ENCODE measurements at places on chromosomes 13 and 19.
A peak's percentile ranks its signal among the peaks of the same experiment; 100 is the strongest.

DNA sequence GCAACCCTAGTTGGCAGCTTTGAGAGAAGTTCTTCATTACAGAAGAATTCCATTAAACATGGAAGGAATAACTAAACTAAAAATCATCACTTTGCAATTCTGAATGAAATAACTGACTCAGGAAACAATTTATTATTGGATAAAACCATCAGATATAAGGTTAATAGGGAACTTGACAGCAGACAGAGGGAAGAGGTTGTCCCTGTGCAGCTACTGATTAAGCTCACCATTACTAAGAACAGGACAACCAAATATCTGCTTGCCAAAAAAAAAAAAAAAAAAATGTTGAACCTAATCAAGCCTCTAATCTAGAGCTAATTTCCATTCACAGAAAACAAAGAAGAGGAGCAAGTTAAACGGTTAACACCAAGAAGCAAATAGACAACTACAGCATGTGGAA is 12.8 kb downstream of the N4BP2L2 start:
- no peak for DNase-seq

- DNase-seq, result peak; percentile 11
Measured at GRCh38 chr13:60765700-60766411, 368.8 kb downstream of the TDRD3 start.

- DNase-seq, result no peak
Measured at GRCh38 chr13:93420887-93421286, 194.3 kb downstream of the GPC6 start.

GRCh38 chr13:109802936-109803335 is 16.6 kb upstream of the IRS2 start:
- no peak for DNase-seq

DNA sequence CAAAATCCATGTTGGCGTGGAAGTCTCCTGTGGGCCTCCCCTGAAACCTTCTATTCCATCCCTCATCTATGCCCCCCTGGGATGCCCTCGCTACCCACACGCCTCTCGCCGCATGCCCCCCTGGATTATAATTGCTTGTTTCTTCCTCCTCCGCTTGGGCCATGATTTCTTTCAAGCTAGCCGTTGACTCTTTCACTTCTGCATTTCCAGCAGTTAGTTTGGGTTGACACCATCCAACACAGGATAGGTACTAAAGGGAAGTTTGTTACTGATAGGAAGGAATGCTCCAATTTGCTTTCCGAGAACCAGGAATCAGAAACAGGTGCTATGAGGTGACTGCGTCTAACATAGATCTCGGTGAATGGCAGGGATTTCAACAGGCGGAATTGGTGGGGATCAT is 7.7 kb upstream of the SLC25A15 start:
- DNase-seq, result no peak

GRCh38 chr13:42561752-42562467 is 12.0 kb upstream of the TNFSF11 start:
- DNase-seq, result no peak

DNA sequence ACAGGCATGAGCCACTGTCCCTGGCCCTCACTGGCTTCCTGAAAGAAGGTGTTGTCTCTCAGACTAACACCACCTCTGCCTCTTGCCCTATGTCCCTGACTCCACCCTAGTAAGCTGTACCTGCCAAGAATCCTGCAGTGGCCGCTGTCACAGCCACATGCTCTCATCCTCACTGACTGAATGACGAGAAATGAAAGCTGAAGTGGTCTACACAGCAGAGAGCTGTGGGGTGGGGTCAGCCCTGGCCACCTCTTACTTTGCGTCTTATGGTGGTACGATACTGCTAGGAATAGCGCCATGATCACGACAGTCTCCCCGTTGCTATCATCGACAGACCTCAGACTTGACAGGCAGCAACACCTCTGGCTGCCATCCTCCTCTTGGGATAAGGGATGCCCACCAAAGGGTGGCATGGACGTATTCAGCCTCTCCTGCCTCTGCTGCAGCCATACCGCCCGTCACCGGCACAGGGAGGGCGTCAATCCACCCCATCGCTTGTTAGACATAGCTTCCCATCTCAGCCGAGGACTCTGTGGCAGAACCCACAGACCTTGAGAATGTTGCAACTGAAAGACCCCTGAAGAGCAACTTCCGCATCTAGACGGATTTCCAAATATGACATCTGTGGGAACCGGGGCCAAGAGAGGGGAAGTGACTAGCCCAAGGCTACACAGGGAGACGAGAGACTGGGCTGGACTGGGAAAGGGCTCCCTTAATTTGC is 809 bp downstream of the MYO1F start:
- DNase-seq, result no peak

DNA sequence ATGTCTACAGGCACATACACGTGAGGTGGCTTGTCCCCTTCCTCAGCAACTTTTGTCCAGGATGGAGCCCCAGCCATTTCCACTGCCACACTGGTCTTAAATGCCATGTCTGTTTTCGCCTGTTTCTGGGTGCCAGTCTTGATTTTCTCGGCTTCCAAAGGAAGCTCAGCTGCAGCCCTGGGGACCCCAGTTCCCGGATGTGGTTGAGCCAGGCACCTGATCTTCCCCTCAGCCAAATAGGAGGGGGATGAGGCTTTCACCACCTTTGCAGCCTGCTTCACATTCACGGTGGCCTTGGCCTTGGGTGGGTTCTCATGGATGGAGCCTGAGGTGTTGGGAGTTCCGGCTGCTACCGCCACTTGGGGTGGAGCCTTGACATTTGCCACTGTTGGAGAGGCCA is 8.7 kb downstream of the IQCN start:
- no peak for DNase-seq

GRCh38 chr19:1489463-1490310 is 463 bp downstream of the PCSK4 start:
- no peak for DNase-seq

DNA sequence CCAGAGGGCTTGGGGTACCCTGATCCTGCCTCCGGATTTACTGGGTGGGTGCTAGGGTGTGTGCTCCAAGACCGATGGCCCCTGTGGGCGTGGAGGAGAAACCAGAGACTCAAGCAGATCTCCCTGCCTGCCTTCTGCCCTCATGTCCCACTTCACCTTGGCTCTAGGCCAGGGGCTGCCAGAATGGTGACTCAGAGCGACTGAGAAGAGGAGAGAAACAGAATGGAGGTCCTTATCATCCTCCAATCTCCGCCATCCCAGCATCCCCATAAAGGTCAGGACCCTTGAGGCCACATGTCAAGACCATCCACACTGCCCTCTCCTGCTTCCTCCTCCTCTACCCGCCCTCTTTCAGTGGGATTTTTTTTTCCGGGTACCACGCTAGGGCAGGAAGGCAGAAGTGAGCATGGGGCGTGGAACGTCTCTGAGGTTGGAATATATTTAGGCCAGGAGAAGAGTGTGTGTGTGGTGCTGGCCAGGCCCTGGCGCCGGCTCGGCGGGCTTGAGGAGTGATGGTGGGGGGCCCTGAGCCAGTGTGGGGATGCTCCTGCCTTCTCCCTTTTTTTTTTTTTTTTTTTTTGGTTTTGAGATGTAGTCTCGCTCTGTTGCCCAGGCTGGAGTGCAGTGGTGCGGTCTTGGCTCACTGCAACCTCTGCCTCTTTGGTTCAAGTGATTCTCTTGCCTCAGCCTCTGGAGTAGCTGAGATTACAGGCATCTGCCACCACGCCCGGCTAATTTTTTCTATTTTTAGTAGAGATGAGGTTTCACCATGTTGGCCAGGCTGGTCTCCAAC is 22.3 kb downstream of the IER2 start:
- peak; percentile 82 for DNase-seq

- no peak for DNase-seq
Measured at GRCh38 chr13:37652596-37652995, 54.0 kb upstream of the POSTN start.

- DNase-seq, result no peak
Measured at GRCh38 chr13:71695662-71696061, 171.3 kb downstream of the DACH1 start.

- DNase-seq, result no peak
Measured at GRCh38 chr19:41928754-41929535, 696 bp upstream of the ERFL start.

DNA sequence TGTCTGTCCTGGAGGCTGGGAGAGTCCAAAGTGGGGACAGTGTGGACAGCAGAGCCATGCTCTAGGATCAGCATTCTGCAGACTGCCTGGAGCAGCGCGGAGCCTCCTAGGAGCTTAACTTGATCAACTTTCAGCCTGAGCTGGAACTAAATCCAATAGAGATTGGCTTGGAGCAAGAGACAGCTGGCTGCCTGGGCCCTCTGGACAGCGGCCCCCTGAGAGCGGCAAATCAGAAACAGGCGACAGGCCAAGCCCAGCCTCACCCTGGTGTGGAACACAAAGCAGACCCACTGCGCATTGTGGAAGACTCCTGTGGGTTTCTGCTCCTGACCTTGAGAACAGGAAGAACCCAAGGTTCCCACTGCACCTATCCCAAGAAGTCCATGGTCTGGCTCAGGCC is 462.2 kb downstream of the TSHZ3 start:
- DNase-seq, result no peak

GRCh38 chr13:68690567-68690966 is 1417.1 kb upstream of the ATXN8OS start:
- DNase-seq, result no peak

DNA sequence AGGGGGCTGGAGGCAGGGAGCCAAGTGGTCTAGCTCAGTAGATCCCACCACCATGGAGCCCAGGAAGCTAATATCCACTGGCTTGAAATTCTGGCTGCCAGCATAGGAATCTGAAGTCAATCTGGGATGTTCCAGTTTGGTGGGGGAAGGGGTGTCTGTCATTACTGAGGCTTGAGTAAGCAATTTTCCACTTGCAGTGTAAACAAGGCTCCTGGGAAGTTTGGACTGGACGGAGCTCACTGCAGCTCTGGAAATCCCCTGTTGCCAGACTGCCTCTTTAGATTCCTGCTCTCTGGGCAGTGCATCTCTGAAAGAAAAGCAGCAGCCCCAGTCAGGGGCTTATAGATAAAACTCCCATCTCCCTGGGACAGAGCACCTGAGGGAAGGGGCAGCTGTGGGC is 349.2 kb upstream of the KLHL1 start:
- no peak for DNase-seq

DNA sequence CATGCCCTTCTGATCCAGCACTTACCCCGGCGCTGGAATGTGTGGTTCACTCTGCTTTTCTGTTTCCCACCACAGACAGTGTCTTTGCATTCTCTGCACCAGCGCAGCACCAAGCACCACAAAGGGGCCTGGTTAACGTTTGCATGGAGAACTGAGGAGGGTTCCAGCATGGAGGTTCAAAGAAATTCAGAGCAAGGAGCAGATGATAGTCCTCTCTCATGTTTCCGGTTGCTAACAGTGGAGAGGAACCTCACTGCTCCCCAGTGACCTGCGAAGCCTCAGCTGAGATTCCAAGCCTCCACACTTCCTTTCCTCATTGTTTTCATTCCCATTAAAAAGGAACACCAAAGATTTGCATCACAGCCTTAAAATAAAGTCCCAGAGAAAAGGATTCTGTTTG is 99.7 kb downstream of the STARD13 start:
- DNase-seq, result no peak

DNA sequence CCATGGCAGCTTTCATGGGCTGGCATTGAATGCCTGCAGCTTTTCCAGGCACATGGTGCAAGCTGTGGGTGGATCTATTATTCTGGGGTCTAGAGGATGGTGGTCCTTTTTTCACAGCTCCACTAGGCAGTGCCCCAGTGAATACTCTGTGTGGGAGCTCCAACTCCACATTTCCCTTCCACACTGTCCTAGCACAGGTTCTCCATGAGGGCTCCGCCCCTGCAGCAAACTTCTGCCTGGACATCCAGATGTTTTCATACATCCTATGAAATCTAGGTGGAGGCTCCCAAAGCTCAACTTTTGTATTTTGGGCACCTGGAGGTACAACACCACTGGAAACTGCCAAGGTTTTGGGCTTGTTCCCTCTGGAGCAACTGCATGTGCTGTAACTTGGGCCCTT is 450.6 kb downstream of the LMO7 start:
- DNase-seq, result no peak

DNA sequence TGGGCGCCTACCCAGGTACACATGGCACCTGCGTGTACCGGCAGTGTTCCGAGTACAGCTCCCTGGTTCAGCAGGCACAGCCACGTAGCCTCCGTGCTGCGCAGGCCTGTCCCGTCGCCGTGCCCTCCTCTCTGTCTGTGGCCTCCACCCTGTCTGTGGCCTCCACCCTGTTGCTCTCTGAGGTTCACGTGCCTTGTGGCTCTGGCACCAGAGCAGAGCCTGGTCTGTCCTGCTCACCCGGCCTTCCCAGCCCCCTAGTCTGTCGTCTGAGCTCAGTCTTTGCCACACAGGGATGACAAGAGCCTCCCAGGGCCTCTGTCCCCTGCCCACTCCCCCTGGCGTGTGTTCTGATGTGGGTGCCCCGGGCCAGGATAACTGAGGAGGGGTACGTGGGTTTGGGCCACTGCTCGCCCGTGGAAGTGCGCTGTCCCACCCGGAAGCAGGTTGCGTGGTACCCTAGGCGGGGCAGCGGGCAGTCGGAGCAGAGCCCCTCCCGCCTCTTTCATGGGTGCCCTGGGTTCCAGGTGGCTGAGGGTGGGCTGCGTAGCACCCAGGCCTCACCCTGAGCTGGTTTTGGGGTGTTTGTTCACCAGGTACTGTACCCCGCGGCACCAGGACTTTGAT is 71.7 kb downstream of the KDM4B start:
- no peak for DNase-seq

GRCh38 chr13:49585220-49586157 is at the start of gene RCBTB1:
Gene RCBTB1, minus strand, starts transcription at chr13:49585558. Its CDS starts 18,279 bp downstream, at chr13:49567279.
- DNase-seq, result peak; percentile 60

GRCh38 chr13:91520952-91521351 is 122.5 kb downstream of the GPC5 start:
- no peak for DNase-seq

GRCh38 chr19:12676384-12676792 is 5.3 kb downstream of the DHPS start:
- peak; percentile 84 for DNase-seq

DNA sequence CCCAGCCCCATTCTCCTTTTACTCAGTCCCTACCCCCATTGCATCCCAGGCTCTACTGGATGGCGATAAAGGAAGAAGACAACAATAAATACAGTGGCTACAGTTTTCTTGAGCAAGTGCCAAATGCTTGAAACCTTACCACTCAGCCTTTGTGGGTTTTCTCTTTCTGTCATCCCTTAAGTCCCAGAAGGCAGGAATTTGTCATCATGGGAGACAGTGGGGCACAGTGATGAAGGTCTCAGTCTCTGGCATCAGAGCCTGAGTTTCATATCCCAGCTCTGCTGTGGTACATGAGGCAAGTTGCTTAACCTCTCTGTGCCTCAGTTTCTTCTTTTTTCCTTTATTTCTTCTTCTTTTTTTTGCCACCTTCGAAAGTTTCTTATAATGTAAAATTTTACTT is 5.1 kb upstream of the COMP start:
- peak; percentile 13 for DNase-seq

GRCh38 chr13:37319031-37319443 is 213.6 kb upstream of the CSNK1A1L start:
- no peak for DNase-seq

- DNase-seq, result peak; percentile 100
Measured at GRCh38 chr19:13952154-13952930, at the start of gene DCAF15. Gene DCAF15, plus strand, starts transcription at chr19:13952509. Its CDS starts 4 bp downstream, at chr19:13952513.

GRCh38 chr13:102838982-102839381 is 6.8 kb upstream of the ERCC5 start:
- no peak for DNase-seq

Data from cardiac fibroblast (primary cell).